ENCODE measurements at places on chromosomes 2 and 18.

DNA sequence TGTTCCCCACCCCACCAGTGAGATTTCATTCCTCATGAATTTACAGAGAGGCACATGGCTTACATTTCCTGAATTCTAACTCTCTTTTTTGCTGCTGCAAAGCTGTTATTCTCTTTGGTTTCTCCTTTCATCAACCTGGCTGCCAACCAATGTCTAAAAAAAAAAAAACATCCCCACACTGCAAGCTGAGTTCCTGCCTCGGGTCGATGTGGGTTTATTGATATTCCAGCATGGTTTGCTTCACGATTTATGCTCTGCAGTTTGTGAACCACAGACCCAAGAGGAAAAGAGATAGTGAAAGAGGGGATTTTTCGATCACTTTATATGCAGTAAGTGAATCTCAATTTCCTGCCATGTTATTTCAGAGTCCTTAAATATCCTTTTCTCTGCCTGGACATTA, 363.6 kb downstream of the LPIN1 start:
- no peak for DNase-seq

DNA sequence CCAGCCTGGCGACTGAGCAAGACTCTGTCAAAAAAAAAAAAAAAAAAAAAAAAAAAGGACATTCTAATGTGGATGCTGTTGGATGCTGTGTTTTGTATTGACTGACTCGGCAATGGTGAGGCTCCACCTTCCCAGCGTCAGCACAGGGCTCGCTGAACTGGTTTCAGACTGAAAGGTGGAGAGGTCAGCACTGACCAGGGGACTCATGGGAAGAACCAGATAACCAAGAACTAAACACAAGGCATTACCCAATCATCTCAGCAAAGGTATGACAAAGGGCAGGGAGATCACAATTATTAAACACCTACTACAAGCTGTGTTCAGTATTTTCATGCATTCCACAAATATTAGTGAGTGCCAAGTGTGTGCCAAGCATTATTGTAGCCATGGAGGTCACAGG, 103.2 kb downstream of the LRATD1 start:
- DNase-seq, result no peak

GRCh38 chr2:105904938-105905337, 160.2 kb downstream of the NCK2 start:
- no peak for DNase-seq

DNA sequence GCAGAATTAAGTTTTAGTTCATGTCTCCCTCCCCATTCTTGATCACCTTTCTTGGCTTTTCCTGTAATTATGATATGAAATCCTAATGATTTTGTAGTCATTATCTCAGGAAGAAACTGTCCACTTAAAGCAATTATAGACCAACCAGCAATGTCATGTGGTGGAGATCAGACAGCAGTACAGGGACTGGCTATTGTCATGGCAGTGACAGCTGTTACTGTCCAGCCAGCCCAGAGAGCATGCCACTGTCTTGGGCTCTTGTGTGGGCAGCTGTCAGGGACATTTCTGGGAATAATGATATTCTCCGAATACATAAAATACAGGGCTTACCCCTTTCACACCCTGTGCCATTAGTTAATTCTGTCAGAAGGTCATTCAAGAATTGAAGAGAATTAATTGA, 355.3 kb upstream of the RAB12 start:
- no peak for DNase-seq

- DNase-seq, result no peak
Observed at GRCh38 chr2:237405605-237406004, 8.4 kb downstream of the COL6A3 start.
